ENCODE measurements at places on chromosomes 4 and X. TPM values are rescaled to one million over a fixed set of nuclear protein-coding genes. Genes with fewer than 3 reads are reported as not detected.

Gene SYN1
- polyA plus RNA-seq, result 10.3 TPM

Gene ANTXR2
- polyA plus RNA-seq, result 1.8 TPM

Gene MAMLD1
- 3.9 TPM for polyA plus RNA-seq

DNA sequence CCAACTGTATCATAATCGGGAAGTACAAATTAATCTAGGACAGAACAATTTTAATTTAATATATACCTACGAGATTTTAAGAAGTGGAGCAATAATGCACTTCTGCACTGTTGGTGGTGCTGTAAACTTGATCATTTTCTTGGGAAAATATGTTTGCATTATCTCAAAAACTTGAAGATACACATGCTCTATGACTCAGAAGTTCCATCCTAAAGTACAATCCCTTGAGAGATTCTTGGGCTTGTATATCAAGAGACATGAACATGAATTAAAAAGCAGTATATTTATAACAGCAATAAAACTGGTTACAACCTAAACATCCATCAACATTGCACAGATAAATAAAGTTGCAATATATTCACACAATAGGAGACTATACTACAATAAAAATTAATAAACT, 168.8 kb downstream of the CLCN4 start:
- H3K4me3 ChIP-seq, result no peak overlapping the region
- no peaks in the 10 kb centered on the region for H3K4me1 ChIP-seq
- H3K27ac ChIP-seq, result no peak overlapping the region
- H3K36me3 ChIP-seq, result no peaks in the 10 kb centered on the region

Gene OTUD5
- 34.3 TPM for polyA plus RNA-seq

Gene PABPC5
- 0.49 TPM for polyA plus RNA-seq

- DNase-seq, result no peak
- H3K4me1 ChIP-seq, result no peaks in the 10 kb centered on the region
- H3K27me3 ChIP-seq, result no peaks in the 10 kb centered on the region
- H3K36me3 ChIP-seq, result no peaks in the 10 kb centered on the region
- H3K27ac ChIP-seq, result no peak overlapping the region
- no peak overlapping the region for H3K4me3 ChIP-seq
Measured at GRCh38 chrX:24536551-24536950, 71.5 kb downstream of the PDK3 start.

DNA sequence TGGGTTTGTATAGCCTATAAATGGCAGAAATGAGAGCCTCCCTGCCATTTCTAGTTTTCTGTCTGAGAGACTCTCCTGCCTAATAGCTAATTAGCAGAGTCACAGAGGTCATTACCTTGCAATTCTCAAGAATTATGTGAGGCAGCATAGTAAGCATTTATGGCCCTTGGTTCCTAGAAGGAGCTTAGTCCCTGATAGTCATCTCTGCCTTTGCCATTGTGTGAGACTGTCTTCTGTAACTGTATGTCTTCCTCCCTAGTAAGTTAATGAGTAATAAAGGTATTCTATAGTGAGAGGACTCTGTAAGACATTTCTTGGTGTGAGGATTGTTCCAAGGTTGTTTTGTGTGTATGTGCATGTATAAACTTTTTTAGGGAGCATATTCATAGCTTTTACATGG, 108.7 kb downstream of the AR start:
- H3K27me3 ChIP-seq, result no peaks in the 10 kb centered on the region
- no peaks in the 10 kb centered on the region for H3K4me1 ChIP-seq
- no peak overlapping the region for H3K4me3 ChIP-seq
- H3K27ac ChIP-seq, result no peak overlapping the region
- no peaks in the 10 kb centered on the region for H3K36me3 ChIP-seq
- DNase-seq, result no peak

- H3K27me3 ChIP-seq, result no peaks in the 10 kb centered on the region
- H3K27ac ChIP-seq, result no peak overlapping the region
- H3K4me1 ChIP-seq, result no peaks in the 10 kb centered on the region
Measured at GRCh38 chr4:17055788-17056187, 157.3 kb upstream of the LDB2 start.

DNA sequence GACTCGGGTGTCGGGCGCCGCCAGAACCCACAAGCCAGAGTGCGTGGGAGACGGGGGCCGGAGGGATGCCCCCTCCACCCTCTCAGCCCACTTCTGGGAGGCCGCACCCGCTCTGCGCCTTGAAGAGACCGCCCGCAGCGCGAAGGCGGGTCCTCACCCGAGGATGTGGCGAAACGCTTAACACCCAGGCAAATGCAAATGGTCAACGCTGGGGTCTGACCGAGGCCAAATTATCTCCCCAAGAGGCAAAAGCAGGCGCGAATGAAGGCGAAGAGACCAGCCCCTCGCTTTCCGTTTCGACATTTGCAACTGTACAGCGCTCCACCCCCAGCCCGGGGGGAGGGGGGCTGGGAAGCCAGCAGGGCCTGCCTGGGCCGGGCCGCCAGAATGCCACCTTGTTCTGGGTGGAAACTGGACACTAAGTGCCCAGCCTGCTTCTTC, 137.7 kb upstream of the ZIC3 start:
- H3K4me1 ChIP-seq, result peaks cover 6% of the 10 kb centered on the region
- H3K27me3 ChIP-seq, result peaks cover 62% of the 10 kb centered on the region
- no peak for DNase-seq
- no peak overlapping the region for H3K27ac ChIP-seq
- H3K36me3 ChIP-seq, result no peaks in the 10 kb centered on the region

Gene PARM1
- 29.7 TPM for polyA plus RNA-seq

DNA sequence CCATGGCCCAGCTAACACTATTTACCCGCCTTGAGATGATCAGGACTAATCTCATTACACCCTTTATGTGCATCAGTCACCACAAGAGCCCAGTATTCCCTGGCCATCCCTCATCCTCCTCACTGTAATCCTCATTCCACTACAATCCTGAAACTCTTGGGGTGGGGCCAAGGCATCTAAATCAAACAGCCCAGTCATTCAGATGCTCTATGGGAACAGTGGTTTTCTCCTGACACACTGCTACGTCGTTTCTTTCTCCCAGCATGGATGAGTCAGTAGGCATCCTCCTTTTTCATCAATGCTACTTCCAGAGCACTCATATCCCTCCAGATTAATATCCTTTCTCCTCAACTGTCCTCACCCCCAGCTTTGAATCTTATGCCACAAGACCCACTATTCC, 5.6 kb downstream of the SDAD1 start:
- no peak for DNase-seq
- H3K4me1 ChIP-seq, result no peaks in the 10 kb centered on the region
- no peak overlapping the region for H3K27ac ChIP-seq
- no peaks in the 10 kb centered on the region for H3K27me3 ChIP-seq
- no peak overlapping the region for H3K4me3 ChIP-seq

DNA sequence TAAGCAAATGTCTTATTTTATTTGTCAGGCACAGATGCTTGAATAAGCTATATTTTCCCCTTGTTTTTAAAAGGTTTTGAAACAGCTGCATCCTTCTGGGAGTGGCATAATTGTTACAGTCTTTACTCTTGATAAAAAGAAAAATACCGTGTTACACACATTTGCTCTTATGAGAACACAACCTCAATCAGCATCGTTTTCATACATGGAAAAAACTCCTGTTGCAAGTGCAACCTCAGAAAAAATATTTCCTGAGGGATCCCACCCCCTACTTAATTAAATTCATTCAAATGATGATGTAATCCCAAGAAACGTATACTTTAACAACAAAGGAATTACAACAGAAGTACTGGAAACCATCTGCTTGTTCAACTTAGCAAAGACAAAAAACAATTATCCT, 58.6 kb downstream of the SMAD1 start:
- no peak for DNase-seq
- H3K36me3 ChIP-seq, result no peaks in the 10 kb centered on the region
- no peaks in the 10 kb centered on the region for H3K27me3 ChIP-seq
- no peak overlapping the region for H3K27ac ChIP-seq

Gene ASB12
- polyA plus RNA-seq, result 0.19 TPM

- H3K27ac ChIP-seq, result no peak overlapping the region
- no peak for DNase-seq
- H3K4me1 ChIP-seq, result no peaks in the 10 kb centered on the region
Measured at GRCh38 chrX:41553688-41554087, 106.5 kb downstream of the NYX start.

DNA sequence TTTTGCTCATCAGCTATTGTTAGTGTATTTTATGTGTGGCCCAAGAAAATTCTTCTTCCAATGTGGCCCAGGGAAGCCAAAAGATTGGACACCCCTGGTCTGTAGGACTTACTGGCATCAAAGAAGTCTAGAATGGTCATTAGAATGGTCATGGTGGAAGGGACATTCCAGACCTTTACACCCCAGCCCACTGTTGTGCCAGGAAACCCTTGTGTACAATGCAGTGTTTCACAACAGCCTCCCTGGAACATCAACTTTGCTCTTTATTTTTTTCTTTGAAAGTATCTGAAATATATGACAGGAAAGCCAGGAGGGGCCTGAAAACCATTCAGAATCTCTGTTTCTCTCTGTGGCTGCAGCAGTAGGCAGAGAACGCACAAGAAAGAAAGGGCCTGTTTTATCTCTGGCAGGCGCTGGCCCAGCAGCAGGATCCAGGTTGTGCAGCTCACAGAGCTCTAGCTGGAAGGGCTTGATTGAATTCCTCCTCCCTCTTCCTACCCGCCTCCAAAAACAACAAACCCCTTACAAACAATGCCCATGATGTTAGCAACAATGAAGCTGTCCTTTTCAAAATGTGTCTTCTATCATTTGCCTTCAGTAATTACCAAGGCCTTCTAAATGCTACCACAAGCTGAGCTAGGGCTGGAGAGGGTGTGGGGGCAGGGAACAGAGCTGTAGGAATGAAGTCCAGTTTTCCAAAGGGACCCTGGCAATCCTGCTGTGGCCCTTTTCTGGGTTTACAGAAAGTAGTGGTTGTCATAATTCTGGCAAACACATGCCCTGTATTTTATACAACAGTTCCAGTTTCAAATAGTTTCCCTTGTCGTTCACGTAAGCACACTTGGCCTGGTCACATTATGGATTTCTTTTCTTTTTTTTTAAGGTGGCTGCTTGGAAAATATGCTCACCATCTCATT, 32.3 kb upstream of the TFDP3 start:
- H3K4me1 ChIP-seq, result no peaks in the 10 kb centered on the region
- no peak overlapping the region for H3K4me3 ChIP-seq
- H3K27ac ChIP-seq, result no peak overlapping the region
- no peaks in the 10 kb centered on the region for H3K27me3 ChIP-seq
- H3K36me3 ChIP-seq, result no peaks in the 10 kb centered on the region

DNA sequence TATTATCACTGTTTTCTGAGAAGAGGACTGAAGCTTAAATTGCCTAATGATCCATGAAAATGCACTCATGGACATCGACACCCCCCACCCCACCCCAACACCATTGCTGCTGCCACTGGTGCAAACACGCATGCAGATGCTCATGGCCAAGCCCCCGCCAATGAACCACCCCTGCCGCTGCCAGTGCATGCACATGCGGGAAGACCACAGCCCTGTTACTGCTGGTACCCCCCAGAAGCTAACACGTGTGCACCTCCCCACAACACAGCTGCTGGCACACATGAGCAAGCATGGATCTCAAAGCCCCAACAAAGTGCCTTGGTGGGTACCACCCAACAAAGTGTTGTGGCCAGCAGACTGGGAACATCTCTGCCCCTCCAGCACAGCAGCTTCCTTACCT, 594.1 kb upstream of the FAT1 start:
- no peak for DNase-seq
- H3K4me1 ChIP-seq, result no peaks in the 10 kb centered on the region
- no peak overlapping the region for H3K4me3 ChIP-seq

Gene ATP8A1
- 11.2 TPM for polyA plus RNA-seq

Gene SERTM2
- polyA plus RNA-seq, result not detected

- no peaks in the 10 kb centered on the region for H3K4me1 ChIP-seq
- H3K27me3 ChIP-seq, result no peaks in the 10 kb centered on the region
- H3K36me3 ChIP-seq, result no peaks in the 10 kb centered on the region
- H3K27ac ChIP-seq, result no peak overlapping the region
Measured at GRCh38 chrX:32525234-32525633, 686.1 kb downstream of the DMD start.

DNA sequence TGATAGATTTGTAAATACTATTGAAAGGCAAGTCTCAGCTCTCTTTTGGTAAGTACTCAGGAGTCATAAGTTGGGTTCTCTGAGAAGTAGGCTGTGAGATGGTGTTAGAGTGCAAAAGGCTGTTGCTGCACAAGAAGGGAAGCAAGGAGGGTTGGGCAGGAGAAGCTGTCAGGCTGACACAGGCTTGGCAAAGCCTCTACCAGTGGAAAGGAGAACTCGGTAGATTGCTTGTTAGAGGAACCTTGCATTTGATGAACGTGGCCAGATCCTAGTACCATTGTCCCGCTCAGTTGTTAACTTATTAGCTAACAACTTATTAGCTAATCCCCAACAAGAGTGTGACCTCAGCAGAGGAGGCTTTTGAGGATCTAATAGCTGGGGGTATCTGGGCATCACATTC, 449.3 kb upstream of the BOD1L1 start:
- no peak for DNase-seq
- H3K27ac ChIP-seq, result no peak overlapping the region
- H3K36me3 ChIP-seq, result no peaks in the 10 kb centered on the region
- no peaks in the 10 kb centered on the region for H3K27me3 ChIP-seq
- H3K4me3 ChIP-seq, result no peak overlapping the region

Gene CENPVL3
- polyA plus RNA-seq, result 0.07 TPM

Measured in pancreas (tissue), 10 donors.